LHCN-M2 (cell line): ENCODE measurements at places on chromosomes 12 and 14.

DNA sequence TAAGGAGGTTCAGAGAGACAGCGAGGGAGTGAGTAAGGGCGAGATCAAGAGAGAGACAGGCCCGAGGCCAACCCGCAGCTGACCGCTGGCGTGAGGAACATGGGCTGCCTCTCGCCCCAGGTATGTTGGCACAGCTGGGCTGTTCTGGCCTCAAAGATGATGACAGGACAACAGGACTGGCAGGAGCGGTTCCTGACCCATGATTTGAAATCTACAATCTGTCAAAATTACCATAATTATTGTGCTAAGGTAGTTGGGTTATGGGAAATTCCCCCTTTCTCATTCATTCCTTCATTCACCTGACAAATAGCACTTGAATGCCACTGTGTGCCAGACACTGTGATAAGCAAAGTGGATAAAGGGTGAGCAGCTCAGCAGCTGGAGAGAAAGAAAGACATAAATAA lies 5.1 kb upstream of the ENDOU start:
- DNase-seq = peak; percentile 76

GRCh38 chr12:15584366-15585041 lies 204.7 kb downstream of the EPS8 start:
- DNase-seq = peak; percentile 64

- DNase-seq = peak; percentile 97
Observed at GRCh38 chr12:46944088-46944487, 118.3 kb upstream of the SLC38A4 start.

DNA sequence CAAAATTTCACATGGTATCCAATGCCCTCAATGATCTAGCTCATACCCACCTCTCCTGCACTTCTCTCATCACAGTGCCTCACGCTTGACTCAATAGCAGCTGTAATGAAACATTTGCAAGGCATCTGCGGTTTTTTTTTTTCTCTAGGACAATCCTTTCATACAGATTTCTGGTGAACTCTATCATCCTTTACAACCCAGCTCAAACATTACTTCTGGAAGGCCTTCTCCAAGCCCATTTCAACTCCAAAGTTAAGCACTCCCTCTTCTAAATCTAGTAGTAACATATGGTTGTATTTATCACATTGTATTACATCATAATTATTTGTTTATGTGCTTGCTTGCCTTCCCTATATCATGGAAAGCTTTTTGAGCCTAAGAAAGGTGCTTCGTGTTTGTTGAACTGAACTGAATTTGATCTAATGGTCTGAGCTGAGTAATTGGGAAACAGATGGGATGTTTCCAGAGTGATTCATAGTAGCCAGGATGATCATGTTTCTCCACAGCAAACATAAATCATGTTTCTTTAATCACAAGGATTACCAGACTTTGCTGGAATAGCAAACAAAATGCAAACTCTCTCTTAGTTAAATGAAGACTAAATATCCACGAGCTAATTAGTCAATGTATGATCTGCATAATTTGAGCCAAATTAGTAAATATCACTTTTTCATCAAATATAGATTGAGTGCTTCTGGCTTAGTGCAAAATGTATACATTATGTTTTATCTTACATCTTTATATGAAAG lies 14.3 kb downstream of the CFL2 start:
- DNase-seq = peak; percentile 96

GRCh38 chr12:46839964-46840363 lies 14.2 kb upstream of the SLC38A4 start:
- no peak for DNase-seq

GRCh38 chr12:66107451-66107915 lies 23.1 kb downstream of the LLPH start:
- peak; percentile 96 for DNase-seq

- DNase-seq = no peak
Observed at GRCh38 chr14:54282849-54283248, 114.0 kb upstream of the CDKN3 start.

- peak; percentile 14 for DNase-seq
Observed at GRCh38 chr12:127342861-127343260, 924.1 kb upstream of the TMEM132C start.

- no peak for DNase-seq
Observed at GRCh38 chr12:94173660-94174265, 25.4 kb downstream of the PLXNC1 start.

- DNase-seq = no peak
Observed at GRCh38 chr14:84095681-84096080, 1434.3 kb upstream of the FLRT2 start.

DNA sequence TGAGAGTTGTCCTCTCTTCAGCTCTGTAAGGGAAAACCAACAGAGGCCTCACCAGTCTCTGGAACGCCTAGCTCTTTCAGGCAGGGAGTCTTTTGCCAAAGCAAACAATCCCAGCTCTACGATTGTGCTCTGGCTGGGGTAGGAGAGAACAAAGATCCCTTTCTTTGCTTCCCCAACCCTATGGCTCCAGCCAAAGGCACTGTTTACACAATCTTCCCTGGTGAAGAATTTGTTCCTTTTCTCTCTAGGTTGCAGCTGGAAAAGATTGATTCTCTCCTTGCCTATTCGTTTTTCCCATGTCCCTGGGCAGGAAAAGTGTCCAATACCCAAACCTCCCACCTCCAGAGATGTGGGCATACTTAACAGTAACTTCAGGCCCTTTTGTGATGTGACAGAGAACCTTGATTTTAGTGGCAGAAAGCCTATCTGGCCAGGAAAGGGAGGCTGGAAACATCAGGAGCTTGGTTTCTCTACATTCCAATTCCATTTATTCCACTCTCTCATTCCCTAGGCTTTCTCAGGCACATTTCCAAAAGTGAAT lies 16.8 kb downstream of the ATP5MC2 start:
- peak; percentile 77 for DNase-seq

GRCh38 chr14:98234208-98234607 lies 1037.8 kb downstream of the BCL11B start:
- DNase-seq = no peak

DNA sequence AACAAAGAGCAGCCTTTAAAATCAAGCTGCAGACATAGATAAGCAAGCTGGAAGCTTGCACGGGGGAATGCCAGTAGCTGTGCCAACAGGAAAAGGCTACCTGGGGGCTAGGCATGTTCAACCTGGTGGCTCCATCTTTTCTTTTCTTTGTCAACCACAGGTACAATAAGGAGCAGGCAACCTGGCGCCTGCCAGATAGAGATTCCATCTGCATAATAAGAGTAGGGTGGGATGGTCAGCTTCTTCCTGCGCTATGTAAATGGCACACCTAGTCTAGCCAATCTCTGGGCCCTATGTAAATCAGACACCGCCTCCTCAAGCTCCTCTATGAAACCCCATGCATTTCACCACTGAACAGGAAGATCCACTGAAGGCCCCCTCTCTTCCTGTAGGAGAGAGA lies 87.4 kb upstream of the PKP2 start:
- peak; percentile 4 for DNase-seq

- peak; percentile 58 for DNase-seq
Observed at GRCh38 chr12:29783773-29784666, at the start of gene TMTC1. Gene TMTC1, minus strand, starts transcription at chr12:29783942. Its CDS starts 191 bp downstream, at chr12:29783751.

GRCh38 chr14:54638135-54638446 lies 71.2 kb downstream of the SAMD4A start:
- DNase-seq = peak; percentile 90

GRCh38 chr14:49992901-49993339 lies 100.0 kb downstream of the ARF6 start:
- peak; percentile 85 for DNase-seq

DNA sequence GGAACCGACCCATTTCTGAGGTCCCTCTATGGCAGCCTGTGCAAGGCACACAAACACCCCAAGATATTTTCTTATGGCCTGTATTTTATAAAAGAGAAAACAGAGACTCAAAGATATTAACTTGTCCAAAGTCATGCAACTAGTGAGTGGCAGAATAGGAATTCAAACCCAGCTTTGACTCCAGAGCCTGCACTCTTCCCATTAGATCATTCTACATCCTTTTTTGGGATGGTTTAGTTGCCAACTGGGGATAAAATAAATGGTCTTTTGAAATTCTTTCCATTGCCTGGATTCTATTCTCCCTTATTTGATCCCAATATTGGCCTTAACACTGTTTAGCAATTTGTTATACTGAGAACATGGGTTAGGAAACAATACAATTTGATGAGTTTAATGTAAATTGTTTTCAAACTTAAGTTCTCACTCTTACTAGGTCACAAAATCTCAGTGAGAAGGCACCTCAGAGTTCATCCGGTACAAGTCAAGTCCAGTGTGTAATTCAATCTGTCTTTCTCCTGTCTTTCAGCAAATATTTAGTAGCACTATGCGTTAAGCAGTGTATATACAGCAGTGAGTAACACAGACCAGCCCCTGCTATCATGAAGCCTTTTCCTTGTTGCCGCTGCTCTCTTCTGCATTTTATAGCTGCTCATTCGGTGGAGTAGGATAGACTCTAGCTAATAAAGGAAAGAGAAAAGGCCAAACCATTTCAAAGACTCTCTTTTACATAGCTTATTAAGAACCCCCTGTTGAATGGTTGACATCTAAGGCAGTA lies 162.1 kb upstream of the IFNG-AS1 start:
- DNase-seq = peak; percentile 42

DNA sequence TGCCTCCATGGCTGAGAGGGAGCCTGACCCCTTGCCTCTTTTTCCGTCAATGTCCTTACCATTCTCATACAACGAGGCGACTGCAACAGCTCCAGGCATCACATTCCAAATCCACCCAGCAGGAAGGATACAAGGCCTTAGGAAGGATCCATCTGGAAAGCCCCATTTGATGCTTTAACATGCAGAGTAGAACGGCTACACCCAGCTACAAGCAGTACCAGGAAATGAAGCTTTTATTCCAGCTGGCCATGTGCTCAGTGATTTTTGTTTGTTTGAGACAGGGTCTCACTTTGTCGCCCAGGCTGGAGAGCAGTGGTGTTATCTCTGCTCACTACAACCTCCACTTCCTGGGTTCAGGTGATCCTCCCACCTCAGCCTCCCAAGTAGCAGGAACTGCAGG lies 124.8 kb downstream of the TMEM132D start:
- DNase-seq = no peak

DNA sequence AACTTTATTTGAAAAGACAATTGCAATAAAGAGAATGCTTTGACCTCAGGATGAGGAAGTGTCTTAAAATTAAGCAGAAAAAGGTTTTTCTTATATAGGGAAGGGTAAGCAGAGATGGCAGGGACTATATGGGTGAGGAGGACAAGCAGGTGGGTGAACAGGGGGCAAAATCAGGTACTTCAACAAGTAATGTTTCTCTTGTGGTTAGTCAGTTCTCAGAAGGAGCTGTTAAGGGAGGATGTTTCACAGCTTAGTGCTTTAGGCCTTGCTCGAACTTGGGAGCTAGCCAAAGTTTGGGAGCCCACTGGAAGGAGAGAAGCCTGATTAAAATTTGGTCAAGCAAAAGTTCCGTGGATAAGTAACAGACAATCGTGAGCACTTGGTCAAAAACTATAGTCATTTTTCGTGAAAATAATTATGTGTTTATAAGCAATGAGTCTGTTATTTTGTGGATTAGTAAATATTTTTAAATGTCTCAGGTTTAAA lies 364.2 kb upstream of the TMPO start:
- no peak for DNase-seq

DNA sequence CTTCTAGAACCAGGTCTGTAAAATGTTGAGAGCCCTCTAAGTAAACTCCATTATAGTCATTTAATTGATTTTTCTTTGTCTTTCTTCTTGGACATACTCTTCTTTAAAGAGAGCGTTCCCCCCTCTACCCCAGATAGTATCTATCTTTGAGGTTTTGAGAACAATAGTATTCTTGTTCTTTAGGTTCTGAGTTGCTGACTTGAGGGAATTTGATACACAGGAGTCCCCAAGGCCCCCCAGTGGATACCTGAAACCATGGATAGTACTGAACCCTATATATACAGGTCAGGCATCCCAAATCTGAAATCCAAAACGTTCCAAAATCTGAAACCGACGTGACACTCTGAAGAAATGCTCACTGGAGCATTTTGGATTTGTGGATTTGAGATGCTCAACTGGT lies 65.5 kb downstream of the FUT8 start:
- DNase-seq = no peak

- DNase-seq = no peak
Observed at GRCh38 chr14:75128596-75128990, 1.7 kb upstream of the NEK9 start.

- no peak for DNase-seq
Observed at GRCh38 chr14:36518031-36518585, 1.9 kb downstream of the NKX2-1 start.

GRCh38 chr12:57895389-57896114 lies 45.8 kb upstream of the ATP23 start:
- peak; percentile 16 for DNase-seq

DNA sequence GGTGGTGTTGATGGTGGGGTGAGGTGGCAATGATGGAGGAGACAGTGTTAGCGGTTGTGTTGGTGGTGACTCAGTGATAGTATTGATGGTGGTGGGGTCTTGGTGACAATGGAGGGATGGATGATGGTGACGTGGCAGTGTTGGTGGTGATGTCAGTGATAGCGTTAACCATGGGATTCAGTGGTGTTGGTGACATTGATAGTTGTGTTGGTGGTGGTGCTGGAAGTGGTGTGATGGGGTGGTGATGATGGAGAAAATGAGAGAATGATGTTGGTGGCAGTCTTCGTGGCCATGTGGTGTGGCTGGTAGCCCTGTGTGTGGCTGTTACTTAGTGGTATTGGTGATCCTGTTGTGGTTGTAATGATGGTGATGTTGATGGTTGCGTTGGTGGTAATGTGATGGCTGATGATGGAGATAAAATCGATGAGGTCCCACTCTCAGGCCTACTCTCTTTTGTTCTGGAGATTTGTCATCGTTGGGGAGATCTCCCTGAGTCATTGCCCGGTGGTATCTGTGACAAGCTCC lies 2.6 kb downstream of the DTX1 start:
- DNase-seq = no peak

GRCh38 chr12:122052285-122052684 lies 26.3 kb upstream of the MLXIP start:
- DNase-seq = no peak

- no peak for DNase-seq
Observed at GRCh38 chr12:118650586-118650960, 274.2 kb downstream of the SUDS3 start.

- DNase-seq = no peak
Observed at GRCh38 chr14:79193689-79194477, 1017.4 kb downstream of the DIO2 start.

DNA sequence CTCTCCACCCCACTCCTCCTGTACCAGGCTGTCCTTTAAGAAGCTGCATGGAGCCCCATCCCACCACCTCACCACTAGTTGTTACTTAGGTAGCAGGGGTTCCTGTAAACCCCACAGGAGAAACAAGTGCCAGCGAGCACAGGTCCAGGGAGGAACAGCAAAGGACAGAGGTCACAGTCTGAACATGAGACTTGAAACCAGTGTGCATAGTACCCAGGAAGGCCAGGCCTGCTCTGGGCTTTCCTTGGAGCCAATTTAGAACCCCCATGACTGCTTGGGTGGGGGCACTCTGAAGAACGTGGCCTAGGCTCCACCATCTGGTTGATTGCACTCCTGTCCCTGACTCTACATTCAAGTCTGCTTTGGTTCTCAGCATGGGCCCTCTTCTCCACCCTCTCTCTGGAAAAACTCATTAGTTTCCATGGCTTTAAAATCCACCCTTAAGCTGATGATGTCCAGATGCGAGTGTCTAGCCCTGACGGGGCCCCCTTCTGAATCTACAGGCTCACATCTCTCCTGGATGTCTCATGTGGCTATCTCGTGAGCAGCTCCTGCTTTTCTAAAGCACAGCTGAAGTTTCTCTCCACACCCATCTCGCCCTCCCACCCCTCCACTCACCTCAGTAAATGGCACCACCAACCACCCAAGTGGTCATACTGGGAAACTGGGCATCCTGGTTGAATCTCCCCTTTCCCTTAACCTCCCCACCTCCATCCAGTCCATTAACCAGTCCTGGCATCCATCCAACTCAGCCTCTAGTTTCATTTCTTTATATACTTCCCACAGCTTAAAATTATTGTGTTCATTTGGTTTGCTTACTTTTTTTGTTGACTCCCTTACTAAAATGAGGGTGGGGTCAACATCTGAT lies 8.4 kb downstream of the KRT3 start:
- no peak for DNase-seq
